ENCODE measurements at places on chromosomes 1 and 21.

GRCh38 chr1:198638894-198639635 lies at the start of gene PTPRC:
PTPRC (plus strand) TSS chr1:198639040; CDS start chr1:198639269, 229 bp downstream.
- H3K4me1 ChIP-seq, result peaks cover 52% of the 10 kb centered on the region
- peak within 1 kb of the TSS; percentile 91 for H3K27ac ChIP-seq
- no peaks in the 10 kb centered on the region for H3K27me3 ChIP-seq
- H3K36me3 ChIP-seq, result peaks cover 20% of the 10 kb centered on the region
- DNase-seq, result no peak

DNA sequence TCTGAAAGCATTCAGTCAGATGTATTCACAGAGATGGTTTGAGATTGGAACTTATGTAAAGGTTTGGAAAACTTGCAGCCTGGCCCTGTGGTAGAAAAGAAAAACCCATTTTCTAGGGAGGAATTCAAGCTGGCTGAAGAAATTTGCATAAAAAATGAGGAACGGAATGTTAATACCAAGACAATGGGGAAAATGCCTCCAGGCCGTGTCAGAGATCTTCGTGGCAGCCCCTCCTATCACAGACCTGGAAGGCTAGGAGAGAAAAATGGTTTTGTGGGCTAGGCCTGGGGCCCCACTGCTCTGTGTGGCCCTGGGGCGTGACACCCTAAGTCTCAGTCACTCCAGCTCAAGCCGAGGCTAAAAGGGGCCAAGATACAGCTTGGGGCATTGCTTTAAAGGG lies 26.7 kb downstream of the NME7 start:
- H3K4me3 ChIP-seq, result no peak overlapping the region
- H3K4me1 ChIP-seq, result no peaks in the 10 kb centered on the region
- no peaks in the 10 kb centered on the region for H3K36me3 ChIP-seq
- H3K27me3 ChIP-seq, result no peaks in the 10 kb centered on the region
- no peak overlapping the region for H3K27ac ChIP-seq
- no peak for DNase-seq

DNA sequence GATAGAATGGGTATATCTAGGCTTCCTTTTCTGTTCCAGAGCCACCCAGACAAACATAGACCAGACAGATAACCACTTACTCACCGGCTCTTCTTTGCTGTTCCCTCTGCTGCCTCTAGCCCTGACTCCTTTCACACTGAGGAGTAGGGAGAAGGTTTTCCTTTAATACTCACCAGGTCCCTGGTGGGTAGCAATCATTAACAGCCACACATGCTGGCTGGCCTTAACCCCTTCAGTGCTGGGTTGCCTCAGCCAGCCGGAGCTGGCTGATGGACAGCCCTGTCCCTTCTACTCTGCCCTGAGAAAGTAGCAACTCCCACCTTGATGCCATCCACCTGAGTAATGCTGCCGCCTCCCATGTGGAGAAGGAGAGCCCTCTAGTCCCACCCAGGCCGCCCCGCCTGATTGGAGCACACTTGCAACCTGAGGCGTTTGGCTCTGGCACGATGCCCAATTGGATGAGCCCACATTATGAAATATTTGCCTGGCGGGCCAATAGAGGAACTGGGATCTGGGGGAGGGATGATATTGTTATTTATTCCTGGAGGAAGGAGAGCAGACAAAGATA lies 71.6 kb downstream of the PLEKHA6 start:
- peaks cover 19% of the 10 kb centered on the region for H3K4me1 ChIP-seq
- no peak overlapping the region for H3K4me3 ChIP-seq
- no peak overlapping the region for H3K27ac ChIP-seq
- H3K27me3 ChIP-seq, result no peaks in the 10 kb centered on the region

- H3K27ac ChIP-seq, result no peak overlapping the region
- no peak overlapping the region for H3K4me3 ChIP-seq
- no peaks in the 10 kb centered on the region for H3K36me3 ChIP-seq
- no peaks in the 10 kb centered on the region for H3K27me3 ChIP-seq
These were observed 5.6 kb downstream of the LYPLAL1 start for GRCh38 chr1:219179293-219179692.

DNA sequence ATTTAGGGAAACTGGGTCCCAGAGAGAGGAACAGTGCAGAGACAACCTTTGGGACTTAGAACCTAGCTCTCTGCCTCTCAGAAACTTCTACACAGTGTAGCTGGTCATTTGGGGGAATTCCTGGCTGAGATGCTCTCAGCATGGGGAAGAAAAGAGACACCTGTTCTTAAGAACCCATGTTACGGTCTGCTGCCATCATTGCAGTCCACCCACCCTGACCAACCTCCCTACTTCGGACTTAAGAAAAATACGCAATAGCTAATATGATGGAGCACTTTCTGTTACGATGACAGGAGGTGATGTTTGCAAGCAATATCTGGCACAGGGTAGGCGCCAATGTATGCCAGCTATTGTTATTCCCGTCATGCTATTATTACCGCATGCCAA lies 177.9 kb downstream of the IGSF21 start:
- H3K27me3 ChIP-seq, result no peaks in the 10 kb centered on the region
- DNase-seq, result no peak
- H3K4me3 ChIP-seq, result no peak overlapping the region

GRCh38 chr21:43864962-43865539 lies at the start of gene AGPAT3:
AGPAT3 (plus strand) TSS chr21:43865223; CDS start chr21:43959682, 94,459 bp downstream.
- peak within 1 kb of the TSS; percentile 84 for H3K27ac ChIP-seq
- H3K36me3 ChIP-seq, result no peaks in the 10 kb centered on the region

- H3K36me3 ChIP-seq, result no peaks in the 10 kb centered on the region
- peak; percentile 74 for DNase-seq
- H3K27ac ChIP-seq, result no peak overlapping the region
- H3K4me1 ChIP-seq, result peaks cover 37% of the 10 kb centered on the region
- no peaks in the 10 kb centered on the region for H3K27me3 ChIP-seq
- H3K4me3 ChIP-seq, result no peak overlapping the region
These were observed 105.7 kb upstream of the TLR5 start for GRCh38 chr1:223248770-223249140.

GRCh38 chr1:240611228-240611618 lies 732 bp downstream of the GREM2 start:
- H3K4me3 ChIP-seq, result peak overlapping the region; percentile 62
- peaks cover 17% of the 10 kb centered on the region for H3K4me1 ChIP-seq
- no peaks in the 10 kb centered on the region for H3K27me3 ChIP-seq
- no peak overlapping the region for H3K27ac ChIP-seq
- H3K36me3 ChIP-seq, result no peaks in the 10 kb centered on the region
- no peak for DNase-seq

GRCh38 chr1:157490467-157491165 lies 61.7 kb downstream of the FCRL5 start:
- H3K27me3 ChIP-seq, result no peaks in the 10 kb centered on the region
- H3K4me1 ChIP-seq, result no peaks in the 10 kb centered on the region
- peak; percentile 13 for DNase-seq
- H3K36me3 ChIP-seq, result no peaks in the 10 kb centered on the region
- no peak overlapping the region for H3K27ac ChIP-seq

Measured in CD8-positive, alpha-beta memory T cell (primary cell).